Activated T-helper 17 cell treated with anti-CD3 and anti-CD28 coated beads, Interleukin-2, amount 50 U/mL, for 72 hours (primary cell): ENCODE measurements at places on chromosomes 2 and 18.

GRCh38 chr18:9885170-9886004 is at the start of gene TXNDC2:
TSS of gene TXNDC2 (plus strand) at chr18:9885973. CDS start at chr18:9886681, 708 bp downstream.
- peak; percentile 78 for ATAC-seq

- no peak for ATAC-seq
Measured at GRCh38 chr18:50633992-50634391, 74.1 kb downstream of the MAPK4 start.

DNA sequence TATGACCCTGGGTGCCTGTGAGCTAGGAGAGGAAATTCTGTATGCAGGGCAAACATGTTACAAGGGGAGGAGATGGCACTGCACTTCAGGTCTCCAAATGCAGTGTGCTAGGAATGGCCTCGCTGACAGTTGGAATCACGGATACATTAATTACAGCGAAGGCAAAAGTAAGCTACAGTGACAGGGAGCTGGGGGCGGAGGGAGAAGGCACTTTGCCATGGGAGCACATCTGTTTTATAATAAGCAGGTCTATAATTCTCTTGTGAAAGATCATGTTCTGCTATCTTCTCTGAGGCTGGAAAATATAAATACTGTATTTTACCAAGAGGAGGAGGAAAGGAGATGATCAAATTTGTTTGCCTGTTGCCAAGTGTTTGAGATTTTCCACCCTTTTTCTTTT is 56.3 kb upstream of the FZD5 start:
- no peak for ATAC-seq

DNA sequence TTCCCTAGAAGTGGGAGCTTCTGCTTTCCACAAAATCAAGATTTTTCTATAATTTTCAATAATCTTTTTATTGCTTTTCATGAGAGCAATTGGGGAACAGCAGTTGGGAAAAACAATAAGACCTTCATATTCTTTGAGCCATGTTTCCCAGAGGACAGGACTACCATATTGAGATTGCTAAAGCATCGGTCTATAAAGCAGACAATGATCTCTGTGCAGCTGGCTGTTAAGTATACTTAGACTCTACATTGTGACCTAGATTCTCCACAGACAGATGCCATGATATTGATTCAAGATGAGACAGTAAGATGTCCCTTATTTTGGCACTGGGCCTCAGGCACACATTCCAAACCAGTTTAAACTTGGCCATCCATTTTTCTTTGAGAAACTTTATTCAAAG is 1178.7 kb downstream of the SUCLG1 start:
- no peak for ATAC-seq

GRCh38 chr2:29706171-29706720 is 215.1 kb downstream of the ALK start:
- no peak for ATAC-seq
